Endodermal cell (in vitro differentiated cells): ENCODE measurements at places on chromosomes 2 and 18. TPM values are rescaled to one million over a fixed set of nuclear protein-coding genes. Genes with fewer than 3 reads are reported as not detected.
A peak's percentile ranks its signal among the peaks of the same experiment; 100 is the strongest.

Gene IER3IP1
- total RNA-seq = 6.1 and 7.7 TPM in 2 replicates

Gene PKDCC
- 85.3 and 86.8 TPM in 2 replicates for total RNA-seq

Gene AQP12A
- total RNA-seq = not detected in 2 replicates

Gene CHRNG
- total RNA-seq = not detected in 2 replicates

DNA sequence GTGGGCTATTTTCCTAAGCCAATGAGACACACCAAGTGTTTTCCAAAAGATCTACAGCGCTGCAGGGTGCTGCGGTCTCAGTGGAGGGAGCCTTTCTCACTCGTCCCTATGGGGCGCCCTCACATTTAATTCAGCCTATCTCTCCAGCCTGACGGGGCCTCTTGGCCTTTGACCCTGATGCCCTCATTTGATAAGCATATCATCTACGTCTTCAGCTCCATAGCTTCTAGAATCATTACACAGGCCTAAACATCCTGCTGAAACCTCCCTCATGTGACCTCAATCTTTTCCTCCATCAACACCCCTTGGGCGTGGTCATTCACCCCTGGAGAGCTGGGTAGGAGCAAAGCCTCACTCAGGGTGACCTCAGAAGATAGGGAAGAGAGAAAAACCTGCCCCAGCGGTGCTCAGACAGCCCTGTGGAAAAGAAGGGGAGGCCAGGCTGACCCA, 57.4 kb downstream of the CYP26B1 start:
- no peaks in the 10 kb centered on the region for H3K4me1 ChIP-seq
- DNase-seq = peak; percentile 21
- H3K4me3 ChIP-seq = no peak overlapping the region
- H3K36me3 ChIP-seq = no peaks in the 10 kb centered on the region
- no peak overlapping the region for H3K27ac ChIP-seq

DNA sequence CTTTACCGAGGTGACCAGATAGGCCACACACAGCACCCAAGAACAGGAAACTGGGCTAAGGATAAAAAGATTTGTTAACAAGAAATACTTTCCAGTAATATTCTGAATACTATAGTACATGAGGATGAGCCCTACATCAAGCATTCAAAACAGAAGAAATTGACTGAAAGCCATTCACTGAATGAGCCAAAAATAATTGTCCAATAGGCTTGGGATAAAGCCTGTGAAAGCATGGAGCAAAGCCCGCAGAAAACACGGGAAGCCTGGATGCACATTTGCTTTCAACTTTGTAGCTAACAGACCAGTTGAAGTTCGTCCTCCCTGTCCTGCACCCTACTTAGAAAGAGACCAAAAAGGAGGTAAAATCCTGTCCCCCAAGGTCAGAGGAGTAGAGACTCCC, 56.3 kb downstream of the DIPK1C start:
- no peak for DNase-seq
- no peak overlapping the region for H3K27ac ChIP-seq
- H3K4me3 ChIP-seq = no peak overlapping the region
- no peaks in the 10 kb centered on the region for H3K4me1 ChIP-seq
- no peaks in the 10 kb centered on the region for H3K36me3 ChIP-seq

DNA sequence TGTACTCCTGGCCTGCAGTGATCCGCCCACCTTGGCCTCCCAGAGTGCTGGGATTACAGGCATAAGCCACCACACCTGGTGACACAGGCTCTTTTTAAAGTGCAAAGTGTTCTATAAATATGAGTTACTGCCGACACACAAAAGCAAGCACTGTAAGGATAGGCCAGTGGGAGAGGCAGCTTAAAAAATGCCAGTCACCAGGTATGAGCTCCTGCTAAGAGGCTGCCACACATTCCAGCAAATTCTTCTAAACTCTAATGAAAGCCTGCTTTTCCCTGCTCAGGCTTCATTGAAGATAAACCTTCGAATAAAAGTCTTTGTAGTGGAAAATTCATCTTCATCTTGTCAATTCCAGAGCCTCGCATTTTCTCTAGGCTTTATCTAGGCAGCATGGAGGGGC, 203.0 kb upstream of the PID1 start:
- DNase-seq = no peak
- H3K4me3 ChIP-seq = no peak overlapping the region
- no peaks in the 10 kb centered on the region for H3K36me3 ChIP-seq
- no peak overlapping the region for H3K27ac ChIP-seq

DNA sequence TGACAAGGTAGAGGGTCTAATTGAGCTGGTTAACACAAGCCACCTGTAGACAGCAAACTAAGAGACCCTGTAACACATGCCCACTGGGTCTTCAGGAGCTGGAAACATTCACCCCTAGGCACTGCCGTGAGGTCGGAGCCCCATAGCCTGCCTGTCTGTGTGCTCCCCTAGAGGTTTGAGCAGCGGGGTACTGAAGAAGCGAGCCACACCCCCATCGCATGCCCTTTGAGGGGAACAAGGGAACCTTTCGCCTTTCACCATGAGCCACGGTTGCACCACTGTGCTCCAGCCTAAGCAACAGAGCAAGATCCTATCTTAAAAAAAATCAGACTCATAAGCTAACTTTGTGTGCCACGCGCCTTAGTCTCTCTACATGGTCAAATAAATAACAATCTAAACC, 36.2 kb upstream of the RAB27B start:
- no peak for DNase-seq
- H3K27ac ChIP-seq = no peak overlapping the region
- H3K4me3 ChIP-seq = no peak overlapping the region
- no peaks in the 10 kb centered on the region for H3K27me3 ChIP-seq
- no peaks in the 10 kb centered on the region for H3K4me1 ChIP-seq

GRCh38 chr2:197210430-197210829, 100.2 kb downstream of the ANKRD44 start:
- H3K27me3 ChIP-seq = no peaks in the 10 kb centered on the region
- H3K4me3 ChIP-seq = no peak overlapping the region
- H3K4me1 ChIP-seq = peaks cover 7% of the 10 kb centered on the region
- no peak for DNase-seq
- no peaks in the 10 kb centered on the region for H3K36me3 ChIP-seq
- no peak overlapping the region for H3K27ac ChIP-seq

DNA sequence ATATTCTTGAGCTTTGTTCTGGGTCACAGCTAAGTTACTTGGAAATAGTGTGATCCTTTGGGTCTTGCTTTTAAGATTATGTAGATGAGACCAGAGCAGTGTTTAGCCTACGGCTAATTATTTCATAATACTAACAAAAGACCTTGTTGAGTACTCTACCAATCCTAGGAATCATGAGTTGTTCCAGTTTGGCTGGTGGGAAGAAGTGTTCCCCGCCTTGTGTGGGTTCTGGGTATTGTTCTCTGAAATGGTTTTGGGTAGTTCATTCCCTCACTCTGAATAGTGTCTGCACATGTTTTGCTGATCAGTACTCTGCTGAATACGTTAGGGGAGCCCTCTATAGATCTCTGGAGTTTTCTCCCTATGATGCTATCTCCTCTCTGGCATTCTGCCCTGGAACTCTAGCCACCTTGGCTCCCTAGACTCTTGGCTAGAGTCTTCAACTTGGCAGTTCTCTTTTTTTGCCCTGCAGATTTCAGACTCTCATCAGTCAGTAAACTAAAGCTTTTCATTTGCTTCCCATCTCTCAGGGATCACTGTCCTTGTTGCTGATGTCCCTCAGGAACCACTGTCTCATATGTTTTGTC, 48.4 kb downstream of the NEMP2 start:
- H3K4me1 ChIP-seq = no peaks in the 10 kb centered on the region
- DNase-seq = no peak
- H3K36me3 ChIP-seq = no peaks in the 10 kb centered on the region
- H3K4me3 ChIP-seq = no peak overlapping the region

DNA sequence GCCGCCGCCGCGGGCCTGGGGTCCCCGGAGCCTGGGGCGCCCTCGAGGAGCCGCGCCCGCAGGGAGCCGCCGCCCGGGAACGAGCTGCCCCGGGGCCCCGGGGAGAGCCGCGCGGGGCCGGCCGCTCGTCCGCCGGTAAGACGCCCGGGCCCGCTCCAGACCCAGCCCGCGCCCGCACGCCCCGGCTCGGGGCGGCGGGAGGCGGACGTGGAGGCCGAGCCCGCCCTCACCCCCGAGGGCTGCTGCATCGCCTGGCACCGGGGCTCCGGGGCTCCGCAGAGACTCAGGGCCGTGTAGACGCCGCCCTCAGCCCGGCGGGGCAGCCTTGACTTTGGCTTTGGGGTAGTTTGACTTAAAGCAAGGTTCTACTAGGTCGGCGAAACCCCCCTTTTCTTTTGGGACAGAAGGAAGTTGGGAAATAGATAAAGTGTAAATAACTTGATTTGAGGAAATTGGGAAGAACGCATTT, 335 bp downstream of the ERFE start:
- no peak overlapping the region for H3K27ac ChIP-seq
- H3K27me3 ChIP-seq = peaks cover 51% of the 10 kb centered on the region
- H3K4me1 ChIP-seq = no peaks in the 10 kb centered on the region
- no peaks in the 10 kb centered on the region for H3K36me3 ChIP-seq
- peak; percentile 74 for DNase-seq

- H3K4me3 ChIP-seq = no peak overlapping the region
- DNase-seq = no peak
- peaks cover 40% of the 10 kb centered on the region for H3K27me3 ChIP-seq
- H3K4me1 ChIP-seq = no peaks in the 10 kb centered on the region
- H3K36me3 ChIP-seq = no peaks in the 10 kb centered on the region
Observed at GRCh38 chr2:55918856-55919255, 4.7 kb downstream of the EFEMP1 start.

- no peaks in the 10 kb centered on the region for H3K27me3 ChIP-seq
- H3K4me3 ChIP-seq = no peak overlapping the region
- no peaks in the 10 kb centered on the region for H3K36me3 ChIP-seq
Observed at GRCh38 chr2:98907966-98908905, 27.8 kb downstream of the CRACDL start.

DNA sequence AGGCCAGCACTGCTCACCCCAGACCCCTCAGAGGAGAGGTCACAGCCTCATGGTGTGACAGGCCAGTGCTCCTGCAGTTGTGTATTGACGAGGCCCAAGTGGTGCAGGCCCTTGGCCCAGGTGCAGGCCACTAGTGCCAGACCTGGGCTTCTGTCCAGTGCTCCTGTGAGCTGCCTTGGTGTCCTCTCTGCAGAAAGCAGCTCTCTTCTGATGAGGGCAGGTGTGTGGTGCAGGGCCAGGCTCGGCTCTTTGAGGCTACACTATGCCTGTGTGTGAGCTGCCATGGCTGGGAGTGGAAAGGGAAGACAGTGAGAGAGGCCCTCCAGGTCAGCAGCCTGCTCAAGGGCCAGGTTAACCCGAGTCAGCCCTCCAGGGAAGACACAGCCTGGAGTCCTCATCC, 17.1 kb downstream of the EHD3 start:
- H3K4me1 ChIP-seq = no peaks in the 10 kb centered on the region
- H3K36me3 ChIP-seq = peaks cover 14% of the 10 kb centered on the region
- H3K27me3 ChIP-seq = no peaks in the 10 kb centered on the region
- H3K27ac ChIP-seq = no peak overlapping the region
- DNase-seq = no peak
